ENCODE measurements at places on chromosomes 5 and 9. TPM values are rescaled to one million over a fixed set of nuclear protein-coding genes. Genes with fewer than 3 reads are reported as not detected.

DNA sequence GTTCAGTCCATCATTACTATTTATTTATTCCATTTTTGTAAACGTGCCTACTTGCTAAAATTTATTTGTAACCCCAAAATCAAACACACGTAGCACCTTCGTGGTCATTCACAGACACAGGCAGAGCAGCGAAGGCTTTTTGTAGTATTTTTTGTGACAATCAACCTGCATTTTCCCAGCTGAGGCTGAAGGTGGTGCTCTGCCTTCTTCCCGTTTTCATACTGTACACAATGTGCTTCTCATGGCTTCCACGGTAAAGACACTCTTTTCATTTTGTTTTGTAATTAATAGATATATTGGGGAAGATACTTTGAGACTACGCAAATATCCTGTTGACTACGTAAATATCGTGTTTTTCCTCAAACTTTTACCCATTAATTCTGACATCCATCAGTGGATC is 19.4 kb downstream of the DAP start:
- H3K27me3 ChIP-seq, result no peaks in the 10 kb centered on the region
- H3K27ac ChIP-seq, result no peak overlapping the region
- no peak overlapping the region for H3K4me3 ChIP-seq
- no peaks in the 10 kb centered on the region for H3K4me1 ChIP-seq
- ATAC-seq, result no peak

GRCh38 chr5:126395198-126395597 is 28.0 kb upstream of the GRAMD2B start:
- no peak overlapping the region for H3K27ac ChIP-seq
- no peaks in the 10 kb centered on the region for H3K27me3 ChIP-seq
- ATAC-seq, result no peak
- no peaks in the 10 kb centered on the region for H3K36me3 ChIP-seq
- H3K4me3 ChIP-seq, result no peak overlapping the region
- no peaks in the 10 kb centered on the region for H3K4me1 ChIP-seq

GRCh38 chr5:146427619-146427997 is 19.5 kb upstream of the TCERG1 start:
- no peak overlapping the region for H3K4me3 ChIP-seq
- H3K36me3 ChIP-seq, result no peaks in the 10 kb centered on the region
- no peak overlapping the region for H3K27ac ChIP-seq
- peaks cover 5% of the 10 kb centered on the region for H3K4me1 ChIP-seq

- H3K27ac ChIP-seq, result no peak overlapping the region
- no peaks in the 10 kb centered on the region for H3K4me1 ChIP-seq
- no peaks in the 10 kb centered on the region for H3K36me3 ChIP-seq
Observed at GRCh38 chr5:170132269-170132975, 26.7 kb downstream of the FOXI1 start.

GRCh38 chr5:124461941-124462340 is 284.5 kb downstream of the ZNF608 start:
- no peak overlapping the region for H3K4me3 ChIP-seq
- H3K27me3 ChIP-seq, result no peaks in the 10 kb centered on the region
- ATAC-seq, result no peak
- H3K27ac ChIP-seq, result no peak overlapping the region
- H3K4me1 ChIP-seq, result peaks cover 13% of the 10 kb centered on the region
- H3K36me3 ChIP-seq, result no peaks in the 10 kb centered on the region

DNA sequence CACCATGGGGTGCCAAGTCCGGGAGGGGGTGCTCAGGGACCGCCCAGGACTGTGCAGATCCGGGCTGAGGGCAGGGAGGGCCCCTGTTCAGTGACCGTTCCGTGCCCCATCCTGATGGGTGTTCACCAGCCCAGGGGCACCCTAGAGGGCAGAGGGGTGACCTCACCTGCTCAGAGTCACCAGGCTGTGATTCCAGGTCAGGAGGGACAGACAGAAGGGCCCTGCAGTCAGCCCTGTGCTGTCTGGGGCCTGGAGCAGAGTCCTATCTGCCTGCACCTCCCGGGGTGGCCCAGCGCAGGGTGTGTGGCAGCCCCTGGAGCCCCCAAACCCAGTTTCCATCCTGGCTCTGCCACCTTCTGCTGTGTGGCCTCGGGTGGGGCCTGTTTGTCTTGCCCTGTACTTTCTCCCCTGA is 241.9 kb downstream of the PBX3 start:
- H3K27me3 ChIP-seq, result no peaks in the 10 kb centered on the region
- ATAC-seq, result no peak
- no peak overlapping the region for H3K27ac ChIP-seq
- H3K4me3 ChIP-seq, result no peak overlapping the region
- no peaks in the 10 kb centered on the region for H3K36me3 ChIP-seq
- H3K4me1 ChIP-seq, result no peaks in the 10 kb centered on the region

DNA sequence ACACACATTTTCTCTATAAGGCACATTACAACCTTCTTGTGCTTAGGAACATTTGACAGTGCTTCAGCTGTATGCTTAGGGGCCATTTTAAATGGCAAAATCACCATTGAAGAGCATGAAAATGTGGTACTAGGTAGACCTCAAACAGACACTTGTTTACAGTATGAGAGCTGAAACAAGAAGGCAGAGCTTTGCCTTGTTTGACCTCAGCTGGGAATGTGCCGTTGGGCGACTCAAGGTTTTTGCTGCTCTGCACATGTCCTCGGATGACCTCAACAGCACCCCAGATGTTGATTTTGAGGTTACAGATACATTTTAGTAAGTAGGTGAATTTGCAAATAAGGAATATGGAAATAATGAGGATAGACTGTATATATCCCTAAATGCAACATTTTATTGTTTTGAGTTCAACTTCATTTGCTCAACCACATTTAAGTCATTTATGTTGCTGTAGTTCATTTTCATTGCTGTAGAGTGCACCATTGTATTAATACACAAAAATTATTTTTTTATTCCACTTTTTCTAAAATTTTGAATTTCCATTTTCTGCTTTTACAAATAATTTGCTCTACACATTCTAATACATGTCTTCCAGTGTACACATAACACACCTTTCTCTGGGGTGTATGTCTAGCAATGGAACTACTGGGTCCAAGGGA is 206.8 kb downstream of the NR3C1 start:
- ATAC-seq, result no peak
- no peaks in the 10 kb centered on the region for H3K36me3 ChIP-seq
- no peak overlapping the region for H3K4me3 ChIP-seq
- H3K4me1 ChIP-seq, result peaks cover 22% of the 10 kb centered on the region
- H3K27me3 ChIP-seq, result no peaks in the 10 kb centered on the region
- H3K27ac ChIP-seq, result no peak overlapping the region

DNA sequence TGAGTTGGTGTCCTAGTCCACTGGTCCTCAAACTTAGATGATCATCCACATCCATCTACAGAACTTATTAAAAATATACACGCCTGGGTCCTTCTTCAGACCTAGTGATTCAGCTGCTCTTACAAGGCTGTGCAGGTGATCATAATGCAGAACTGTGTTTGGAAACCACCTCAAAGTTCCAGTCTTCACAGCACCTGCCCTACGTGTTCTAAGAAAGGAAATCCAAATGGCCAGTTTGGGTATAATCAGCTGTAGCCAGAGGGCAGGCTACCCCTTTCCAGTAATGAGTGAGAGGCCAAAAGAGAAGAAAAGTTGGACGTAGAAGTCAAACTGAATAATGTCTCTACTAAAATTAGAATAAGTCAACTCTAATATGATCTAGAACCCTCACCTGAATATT is 15.4 kb downstream of the REEP5 start:
- H3K27me3 ChIP-seq, result no peaks in the 10 kb centered on the region
- ATAC-seq, result no peak
- H3K4me1 ChIP-seq, result no peaks in the 10 kb centered on the region
- H3K36me3 ChIP-seq, result no peaks in the 10 kb centered on the region
- no peak overlapping the region for H3K4me3 ChIP-seq
- no peak overlapping the region for H3K27ac ChIP-seq

- no peak for ATAC-seq
- no peaks in the 10 kb centered on the region for H3K27me3 ChIP-seq
- H3K36me3 ChIP-seq, result no peaks in the 10 kb centered on the region
Observed at GRCh38 chr5:78879516-78879915, 105.6 kb downstream of the ARSB start.

DNA sequence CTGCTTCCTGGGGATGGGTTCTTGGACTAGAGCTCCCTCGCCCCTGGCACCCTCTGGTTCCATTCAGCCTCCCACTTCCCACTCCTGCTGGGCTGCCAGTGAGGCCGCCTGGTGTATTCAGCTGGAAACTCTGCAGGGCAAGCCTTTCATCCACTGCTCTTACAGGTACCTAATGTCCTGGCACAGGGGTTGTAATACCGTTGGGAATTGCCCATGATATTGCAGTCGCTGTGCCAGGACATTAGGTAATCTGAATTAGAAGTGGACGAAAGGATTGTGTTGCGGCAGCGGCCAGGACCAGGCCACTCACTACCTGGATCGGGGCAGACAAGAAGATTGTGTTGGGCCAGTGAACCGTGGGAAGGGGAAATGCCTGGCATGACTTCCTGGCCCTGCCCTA is 13.1 kb downstream of the TMOD1 start:
- peaks cover 90% of the 10 kb centered on the region for H3K4me1 ChIP-seq
- peaks cover 6% of the 10 kb centered on the region for H3K36me3 ChIP-seq
- peak overlapping the region; percentile 83 for H3K27ac ChIP-seq
- H3K4me3 ChIP-seq, result no peak overlapping the region
- ATAC-seq, result peak; percentile 8

DNA sequence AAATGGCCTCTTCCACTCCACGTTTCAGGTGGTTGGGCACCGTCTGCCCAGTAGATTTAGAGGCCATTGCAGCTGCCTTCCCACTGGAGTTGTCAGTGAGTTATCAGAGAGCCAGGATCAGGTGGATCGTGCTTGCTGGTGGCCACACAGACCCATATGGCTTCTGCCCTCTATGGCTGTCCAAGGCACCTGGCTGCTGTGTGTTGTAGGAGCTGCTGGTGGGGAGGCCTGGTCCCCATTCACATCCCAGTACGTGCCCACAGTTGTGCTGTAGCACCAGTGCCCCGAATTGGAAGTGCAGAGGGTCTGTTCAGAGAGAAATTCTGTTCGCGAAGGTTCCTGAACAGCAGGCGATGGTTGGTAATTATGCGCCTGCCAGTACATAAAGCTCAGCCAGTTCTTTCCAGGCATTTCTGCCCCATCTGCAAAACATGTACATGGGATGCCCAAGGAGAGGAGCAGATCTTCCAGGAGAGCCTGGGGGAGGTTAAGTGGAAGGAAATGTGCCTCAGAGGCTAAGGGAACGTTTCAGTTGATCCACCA is 41.1 kb downstream of the UBE2QL1 start:
- ATAC-seq, result no peak
- H3K36me3 ChIP-seq, result no peaks in the 10 kb centered on the region
- no peak overlapping the region for H3K4me3 ChIP-seq
- no peak overlapping the region for H3K27ac ChIP-seq

- no peak overlapping the region for H3K27ac ChIP-seq
- H3K27me3 ChIP-seq, result no peaks in the 10 kb centered on the region
- ATAC-seq, result no peak
- no peak overlapping the region for H3K4me3 ChIP-seq
- H3K4me1 ChIP-seq, result peaks cover 42% of the 10 kb centered on the region
Observed at GRCh38 chr5:74149395-74149794, 491.1 kb downstream of the ENC1 start.

DNA sequence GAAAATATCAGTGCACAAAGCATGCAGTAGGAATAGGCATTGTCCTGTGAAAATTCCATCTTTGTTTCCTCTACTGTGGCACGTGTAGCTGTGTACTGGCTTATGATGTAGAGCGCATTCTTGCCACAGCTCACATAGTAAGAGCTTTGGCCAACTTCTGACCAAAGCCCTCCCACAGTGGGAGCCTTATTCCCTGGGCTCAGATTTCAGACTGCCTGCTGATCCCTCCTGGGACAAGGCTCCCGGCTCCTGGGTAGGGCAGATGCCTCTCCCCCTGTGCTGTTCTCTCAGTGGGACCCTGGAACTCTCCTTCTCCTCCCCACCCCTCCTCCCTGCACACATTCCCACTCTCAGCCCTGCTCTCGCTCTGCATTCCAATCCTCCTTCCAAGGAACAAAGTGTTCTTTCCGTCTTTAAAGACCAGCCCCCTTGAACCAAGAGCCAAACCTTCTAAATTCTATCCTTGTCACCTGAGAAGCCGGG is 17.5 kb downstream of the LCP2 start:
- no peak overlapping the region for H3K4me3 ChIP-seq
- no peaks in the 10 kb centered on the region for H3K4me1 ChIP-seq
- ATAC-seq, result peak; percentile 87

- no peak overlapping the region for H3K4me3 ChIP-seq
- no peak overlapping the region for H3K27ac ChIP-seq
- ATAC-seq, result no peak
- no peaks in the 10 kb centered on the region for H3K27me3 ChIP-seq
- peaks cover 5% of the 10 kb centered on the region for H3K4me1 ChIP-seq
- H3K36me3 ChIP-seq, result no peaks in the 10 kb centered on the region
Observed at GRCh38 chr5:89313804-89314588, 431.0 kb upstream of the MEF2C start.

- H3K27ac ChIP-seq, result no peak overlapping the region
- H3K4me1 ChIP-seq, result no peaks in the 10 kb centered on the region
- H3K27me3 ChIP-seq, result peaks cover 5% of the 10 kb centered on the region
- H3K36me3 ChIP-seq, result no peaks in the 10 kb centered on the region
Observed at GRCh38 chr5:174668349-174668748, 56.0 kb upstream of the MSX2 start.

GRCh38 chr9:135212961-135213360 is 125.5 kb downstream of the OLFM1 start:
- peaks cover 92% of the 10 kb centered on the region for H3K27me3 ChIP-seq
- H3K36me3 ChIP-seq, result no peaks in the 10 kb centered on the region
- no peak for ATAC-seq
- H3K4me3 ChIP-seq, result no peak overlapping the region
- H3K4me1 ChIP-seq, result no peaks in the 10 kb centered on the region
- H3K27ac ChIP-seq, result no peak overlapping the region

GRCh38 chr9:109387206-109387605 is 66.3 kb upstream of the EPB41L4B start:
- no peaks in the 10 kb centered on the region for H3K27me3 ChIP-seq
- ATAC-seq, result no peak
- H3K36me3 ChIP-seq, result peaks cover 44% of the 10 kb centered on the region
- H3K27ac ChIP-seq, result no peak overlapping the region
- H3K4me1 ChIP-seq, result no peaks in the 10 kb centered on the region

- no peaks in the 10 kb centered on the region for H3K36me3 ChIP-seq
- H3K27me3 ChIP-seq, result no peaks in the 10 kb centered on the region
- no peaks in the 10 kb centered on the region for H3K4me1 ChIP-seq
- H3K4me3 ChIP-seq, result no peak overlapping the region
- no peak overlapping the region for H3K27ac ChIP-seq
Observed at GRCh38 chr9:93087971-93088655, 7.9 kb upstream of the CARD19 start.

GRCh38 chr5:22238047-22238446 is 615.1 kb downstream of the CDH12 start:
- no peak overlapping the region for H3K27ac ChIP-seq
- H3K36me3 ChIP-seq, result no peaks in the 10 kb centered on the region
- H3K4me1 ChIP-seq, result no peaks in the 10 kb centered on the region
- no peak overlapping the region for H3K4me3 ChIP-seq
- ATAC-seq, result no peak

- no peak overlapping the region for H3K27ac ChIP-seq
- no peak overlapping the region for H3K4me3 ChIP-seq
- H3K36me3 ChIP-seq, result no peaks in the 10 kb centered on the region
- H3K4me1 ChIP-seq, result no peaks in the 10 kb centered on the region
- H3K27me3 ChIP-seq, result no peaks in the 10 kb centered on the region
- no peak for ATAC-seq
Observed at GRCh38 chr9:5455181-5455580, 4.8 kb downstream of the CD274 start.

The TMEM232 gene
- 5.1 TPM for total RNA-seq

The GRIN1 gene
- total RNA-seq, result 0.13 TPM

The RNF208 gene
- total RNA-seq, result 1.6 TPM

The CLTB gene
- 247 TPM for total RNA-seq

The MARVELD2 gene
- total RNA-seq, result 6.3 TPM

The STK32A gene
- total RNA-seq, result 3.7 TPM

The PCDHA5 gene
- 0.27 TPM for total RNA-seq

The MRPL36 gene
- 63.4 TPM for total RNA-seq

The PCDHA9 gene
- total RNA-seq, result not detected

The WDR70 gene
- total RNA-seq, result 22.0 TPM

The PARP8 gene
- total RNA-seq, result 43.1 TPM

The MEIKIN gene
- total RNA-seq, result not detected

The AK3 gene
- total RNA-seq, result 107 TPM

The LRRC70 gene
- 5.4 TPM for total RNA-seq

All from gastroesophageal sphincter (tissue), 4 donors.